ENCODE measurements at places on chromosomes 3 and 15. TPM values are rescaled to one million over a fixed set of nuclear protein-coding genes. Genes with fewer than 3 reads are reported as not detected.

GRCh38 chr3:128487538-128487812, 5.5 kb downstream of the GATA2 start:
- H3K36me3 ChIP-seq, result peaks cover 78% of the 10 kb centered on the region
- H3K27ac ChIP-seq, result peak overlapping the region; percentile 98
- peak overlapping the region; percentile 98 for H3K4me3 ChIP-seq
- H3K27me3 ChIP-seq, result no peaks in the 10 kb centered on the region
- no peak for DNase-seq

The DUOXA2 gene
- not detected for total RNA-seq

GRCh38 chr3:119240101-119240590, 532 bp downstream of the B4GALT4 start:
- peak; percentile 27 for DNase-seq
- peak overlapping the region; percentile 74 for H3K27ac ChIP-seq
- H3K4me3 ChIP-seq, result peak overlapping the region; percentile 67
- no peaks in the 10 kb centered on the region for H3K27me3 ChIP-seq

The FSD2 gene
- not detected for total RNA-seq

DNA sequence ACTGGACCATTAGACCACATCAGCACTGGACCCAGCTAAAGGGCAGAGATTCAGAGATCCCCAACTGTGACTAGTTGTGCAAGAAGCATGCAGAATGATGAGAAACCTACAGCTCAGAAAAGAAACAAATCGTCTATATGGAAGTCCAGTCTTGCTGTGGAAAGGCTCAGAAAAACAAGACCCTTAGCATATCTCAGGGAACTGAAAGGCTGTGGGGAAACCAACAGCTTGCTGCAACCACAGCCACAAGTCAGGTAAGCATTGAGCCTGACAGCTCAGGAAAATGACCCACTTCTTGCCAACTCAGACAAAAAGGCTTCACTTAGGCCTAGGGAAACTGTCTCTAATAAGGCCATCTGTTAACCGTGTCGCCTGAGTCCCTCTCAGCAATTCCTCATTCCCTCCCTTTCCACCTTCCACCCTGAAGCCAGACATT, 145.6 kb downstream of the LSAMP start:
- no peaks in the 10 kb centered on the region for H3K36me3 ChIP-seq
- DNase-seq, result no peak
- no peaks in the 10 kb centered on the region for H3K4me1 ChIP-seq
- no peak overlapping the region for H3K4me3 ChIP-seq

DNA sequence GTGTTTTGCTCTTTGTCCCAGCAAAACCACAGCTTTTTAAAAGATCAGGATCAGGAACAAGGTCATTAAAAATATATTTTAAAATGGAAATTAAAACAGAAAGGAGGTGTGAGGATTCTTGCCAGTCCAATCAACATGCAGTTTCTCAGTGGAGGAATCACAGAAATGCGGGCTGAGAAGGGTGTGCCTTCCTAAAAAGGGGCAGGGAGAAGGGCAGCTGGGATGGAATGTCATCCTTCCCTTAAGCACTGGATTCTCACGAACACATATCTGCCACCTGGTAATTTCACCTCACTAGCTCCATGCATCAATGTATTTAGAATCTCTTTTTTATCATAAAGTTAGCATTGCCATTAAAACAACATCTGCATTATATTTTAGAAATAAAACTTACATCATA, 21.4 kb downstream of the ABI3BP start:
- no peak overlapping the region for H3K27ac ChIP-seq
- no peaks in the 10 kb centered on the region for H3K27me3 ChIP-seq
- DNase-seq, result no peak
- H3K4me3 ChIP-seq, result no peak overlapping the region

DNA sequence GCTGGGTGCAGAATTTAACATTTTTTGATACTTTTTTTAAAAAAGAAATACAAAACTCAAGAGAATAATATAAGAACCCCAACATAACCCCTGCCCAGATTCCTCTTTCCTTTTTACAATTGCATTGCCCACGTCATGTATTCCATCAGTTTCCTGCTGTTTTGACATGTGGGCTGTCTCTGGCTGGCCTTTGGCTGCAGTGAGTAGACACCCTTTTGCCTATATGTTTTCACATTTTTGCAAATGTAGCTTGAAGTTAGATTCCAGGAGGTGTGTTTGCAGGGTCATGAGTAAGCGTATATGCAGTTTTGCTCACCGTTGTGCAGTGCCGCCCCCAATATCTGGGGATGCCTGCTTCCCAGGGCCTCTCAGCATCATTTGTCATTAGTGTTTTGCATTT, 28.0 kb upstream of the ATP10A start:
- no peak for DNase-seq
- no peaks in the 10 kb centered on the region for H3K27me3 ChIP-seq
- no peak overlapping the region for H3K4me3 ChIP-seq

DNA sequence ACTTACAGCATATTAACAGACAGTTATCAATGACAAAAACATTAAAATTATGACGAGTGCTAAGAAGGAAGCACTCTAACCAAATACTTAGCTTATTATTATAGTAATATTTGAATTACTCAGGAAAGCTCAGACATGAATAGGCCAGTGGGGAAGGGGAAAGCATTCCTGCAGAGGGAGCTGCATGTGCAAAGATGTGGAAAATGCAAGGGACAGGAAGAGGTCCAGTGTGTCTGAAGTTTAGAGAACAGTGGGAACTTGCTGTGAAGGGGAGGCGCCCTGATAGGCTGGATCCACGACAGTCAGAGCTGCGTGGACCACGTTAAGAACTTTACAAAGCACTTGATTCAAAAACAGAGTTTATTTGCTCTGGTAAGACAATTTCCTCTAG, 1.2 kb upstream of the SPICE1 start:
- no peaks in the 10 kb centered on the region for H3K27me3 ChIP-seq
- H3K4me3 ChIP-seq, result no peak overlapping the region
- peak; percentile 2 for DNase-seq
- H3K36me3 ChIP-seq, result no peaks in the 10 kb centered on the region
- H3K4me1 ChIP-seq, result no peaks in the 10 kb centered on the region
- H3K27ac ChIP-seq, result no peak overlapping the region

The C15orf39 gene
- total RNA-seq, result 29.8 TPM

The CMSS1 gene
- total RNA-seq, result 78.7 TPM

- no peaks in the 10 kb centered on the region for H3K27me3 ChIP-seq
- no peak for DNase-seq
- H3K4me3 ChIP-seq, result no peak overlapping the region
These were observed 40.2 kb upstream of the DLG1 start for GRCh38 chr3:197338586-197338985.

- no peak overlapping the region for H3K27ac ChIP-seq
- peaks cover 44% of the 10 kb centered on the region for H3K4me1 ChIP-seq
- DNase-seq, result no peak
- peaks cover 67% of the 10 kb centered on the region for H3K36me3 ChIP-seq
These were observed 11.4 kb downstream of the TIPARP start for GRCh38 chr3:156685752-156686151.

GRCh38 chr15:53549697-53550305, 209.7 kb downstream of the WDR72 start:
- H3K36me3 ChIP-seq, result no peaks in the 10 kb centered on the region
- H3K27me3 ChIP-seq, result no peaks in the 10 kb centered on the region
- no peak overlapping the region for H3K4me3 ChIP-seq
- no peaks in the 10 kb centered on the region for H3K4me1 ChIP-seq
- no peak overlapping the region for H3K27ac ChIP-seq

DNA sequence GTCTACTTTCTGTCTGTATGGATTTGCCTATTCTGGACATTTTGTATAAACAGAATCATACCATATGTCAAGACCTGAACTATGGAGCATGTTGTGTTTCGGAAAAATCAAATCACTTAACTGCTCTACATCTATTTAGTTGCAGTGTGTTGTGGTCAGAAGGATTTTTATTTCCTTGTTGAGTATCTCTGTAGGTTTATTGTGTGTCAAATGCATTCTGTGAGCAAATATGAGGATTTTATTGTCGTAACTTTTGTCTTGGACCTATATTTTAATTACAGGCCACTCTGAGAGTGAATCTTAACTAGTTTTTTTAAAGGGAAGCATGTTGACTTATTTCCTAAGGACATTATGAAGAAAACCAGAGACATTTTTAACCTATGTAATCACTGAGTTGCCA, 84.6 kb upstream of the MYZAP start:
- no peaks in the 10 kb centered on the region for H3K4me1 ChIP-seq
- no peak overlapping the region for H3K27ac ChIP-seq
- no peaks in the 10 kb centered on the region for H3K36me3 ChIP-seq
- H3K4me3 ChIP-seq, result no peak overlapping the region
- H3K27me3 ChIP-seq, result peaks cover 16% of the 10 kb centered on the region

DNA sequence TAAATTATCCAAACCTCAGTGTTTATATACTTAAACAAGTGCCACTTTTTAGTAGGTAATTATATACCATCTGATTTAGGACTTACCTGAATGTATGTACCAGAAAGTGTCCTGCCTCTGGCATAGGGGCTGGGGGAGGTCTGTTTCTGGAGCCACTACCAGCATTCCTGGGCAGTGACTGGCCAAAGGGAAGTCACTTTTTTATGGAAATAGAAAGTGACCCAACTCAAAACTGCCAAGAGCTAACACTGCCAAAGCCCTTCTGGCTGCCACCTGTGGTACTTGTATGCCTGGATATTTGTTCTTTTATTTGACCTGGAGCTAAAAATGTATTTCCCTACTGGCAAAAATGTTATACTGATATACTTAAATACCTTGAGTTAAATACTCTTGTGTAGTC, 42.7 kb downstream of the ESYT3 start:
- H3K4me1 ChIP-seq, result no peaks in the 10 kb centered on the region
- no peaks in the 10 kb centered on the region for H3K27me3 ChIP-seq
- H3K27ac ChIP-seq, result no peak overlapping the region
- DNase-seq, result no peak
- H3K36me3 ChIP-seq, result no peaks in the 10 kb centered on the region
- H3K4me3 ChIP-seq, result no peak overlapping the region

The MITF gene
- total RNA-seq, result 16.5 TPM

DNA sequence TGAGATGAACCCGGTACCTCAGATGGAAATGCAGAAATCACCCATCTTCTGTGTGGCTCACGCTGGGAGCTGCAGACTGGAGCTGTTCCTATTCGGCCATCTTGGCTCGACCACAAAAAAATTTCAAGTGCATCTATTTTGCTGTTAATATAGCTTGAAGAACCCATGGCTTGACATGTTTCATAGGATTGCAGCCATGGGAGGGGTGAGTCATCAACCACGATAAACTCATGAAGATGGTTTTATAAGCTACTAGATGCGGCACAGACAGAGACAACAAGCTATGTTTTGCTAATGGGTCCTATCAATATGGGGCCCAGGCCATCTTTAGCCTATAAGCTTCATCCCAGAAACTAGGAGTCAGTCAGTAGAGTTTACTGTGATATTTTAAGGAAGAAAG, 100.4 kb upstream of the PHLDB2 start:
- no peaks in the 10 kb centered on the region for H3K4me1 ChIP-seq
- DNase-seq, result no peak
- H3K27me3 ChIP-seq, result no peaks in the 10 kb centered on the region
- H3K36me3 ChIP-seq, result no peaks in the 10 kb centered on the region
